ENCODE measurements at places on chromosomes 1 and 21.

DNA sequence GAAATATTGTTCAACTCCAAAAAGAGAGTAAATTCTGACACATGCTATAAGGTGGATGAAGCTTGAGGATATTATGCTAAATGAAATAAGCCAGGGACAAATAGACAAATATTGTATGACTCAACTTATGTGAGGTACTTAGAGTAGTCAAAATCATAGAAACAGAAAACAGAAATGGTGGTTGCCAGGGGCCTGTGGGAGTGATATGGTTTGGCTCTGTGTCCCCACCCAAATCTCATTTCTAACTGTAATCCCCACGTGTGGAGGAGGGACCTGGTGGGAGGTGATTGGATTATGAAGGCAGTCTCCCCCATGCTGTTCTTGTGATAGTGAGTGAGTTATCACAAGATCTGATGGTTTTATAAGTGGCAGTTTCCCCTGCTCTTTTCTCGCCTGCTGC is 24.7 kb upstream of the DISP1 start:
- no peak overlapping the region for H3K27ac ChIP-seq
- no peak for DNase-seq
- H3K36me3 ChIP-seq = no peaks in the 10 kb centered on the region
- H3K4me1 ChIP-seq = peaks cover 14% of the 10 kb centered on the region

DNA sequence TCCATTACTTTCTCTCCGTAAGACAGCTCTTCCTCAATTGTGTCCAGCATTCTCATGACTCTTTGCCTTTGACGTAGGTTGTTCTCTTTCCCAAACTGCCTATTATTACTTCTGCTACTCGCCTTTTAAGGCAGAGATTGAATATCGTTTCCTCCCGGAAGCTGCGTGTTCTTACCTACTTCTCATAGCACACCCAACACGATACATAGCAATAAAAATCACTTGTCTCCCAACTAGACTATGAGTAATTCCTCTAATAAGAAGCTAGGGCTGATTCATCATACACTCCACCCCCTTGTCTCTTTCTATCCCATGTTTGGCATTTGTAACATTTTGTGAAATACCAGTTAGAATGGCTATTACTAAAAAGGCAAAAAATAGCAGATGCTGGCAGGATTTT is 55.8 kb upstream of the SGIP1 start:
- no peaks in the 10 kb centered on the region for H3K36me3 ChIP-seq
- no peak for DNase-seq
- H3K4me1 ChIP-seq = no peaks in the 10 kb centered on the region
- no peak overlapping the region for H3K4me3 ChIP-seq

GRCh38 chr21:31326522-31327242 is 17.4 kb downstream of the TIAM1 start:
- no peaks in the 10 kb centered on the region for H3K4me1 ChIP-seq
- H3K4me3 ChIP-seq = no peak overlapping the region
- no peak overlapping the region for H3K27ac ChIP-seq
- no peak for DNase-seq

- no peaks in the 10 kb centered on the region for H3K4me1 ChIP-seq
- DNase-seq = no peak
- H3K4me3 ChIP-seq = no peak overlapping the region
- H3K27ac ChIP-seq = no peak overlapping the region
Observed at GRCh38 chr1:40423264-40423642, 27.0 kb upstream of the ZFP69B start.

GRCh38 chr1:221575605-221576004 is 166.3 kb downstream of the DUSP10 start:
- H3K27me3 ChIP-seq = no peaks in the 10 kb centered on the region
- no peaks in the 10 kb centered on the region for H3K36me3 ChIP-seq
- no peak overlapping the region for H3K4me3 ChIP-seq
- no peak for DNase-seq
- H3K27ac ChIP-seq = no peak overlapping the region
- H3K4me1 ChIP-seq = no peaks in the 10 kb centered on the region

- DNase-seq = no peak
- no peak overlapping the region for H3K4me3 ChIP-seq
- peaks cover 62% of the 10 kb centered on the region for H3K4me1 ChIP-seq
- no peak overlapping the region for H3K27ac ChIP-seq
- H3K27me3 ChIP-seq = no peaks in the 10 kb centered on the region
- H3K36me3 ChIP-seq = no peaks in the 10 kb centered on the region
Observed at GRCh38 chr21:26120828-26121227, 49.7 kb downstream of the APP start.

DNA sequence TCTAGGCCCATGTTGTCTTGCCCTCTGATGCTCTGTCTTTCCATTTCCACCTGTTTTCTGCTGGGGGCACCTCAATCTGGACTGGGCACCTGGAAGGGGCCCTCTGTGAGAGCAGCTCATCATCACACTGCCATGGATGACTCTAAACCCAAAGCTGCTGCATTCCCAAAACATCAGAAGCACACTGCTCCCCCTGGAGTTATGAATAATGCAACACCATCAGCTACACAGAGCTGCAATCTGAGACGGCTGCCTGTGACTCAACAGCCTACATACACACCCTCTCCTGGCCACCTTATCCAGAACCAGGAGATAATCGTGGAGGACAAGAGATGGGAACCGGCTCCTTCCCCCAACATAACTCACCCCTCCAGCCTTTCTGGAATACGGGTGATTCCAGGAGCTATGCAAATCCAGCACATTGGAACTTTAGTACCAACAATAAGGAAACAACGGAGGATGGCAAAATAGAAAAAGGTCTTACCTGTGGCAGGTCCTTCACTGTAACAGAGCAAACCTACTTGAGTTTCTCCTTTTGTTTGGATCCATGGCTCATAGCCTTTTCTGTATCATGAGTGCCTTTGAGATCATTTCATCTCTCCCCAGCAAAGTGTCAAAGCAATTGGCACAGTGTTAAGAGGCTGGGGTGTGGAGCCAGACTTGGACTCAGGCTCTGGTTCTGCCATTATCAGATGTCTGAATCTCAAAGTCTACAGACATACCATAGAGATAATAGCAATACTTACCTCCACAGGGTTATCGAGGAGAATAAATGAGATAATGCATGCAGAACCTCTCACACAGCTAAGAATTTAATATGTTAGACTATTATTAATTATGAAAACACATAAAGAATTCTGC is 29.3 kb downstream of the AK2 start:
- DNase-seq = no peak
- peaks cover under 1% of the 10 kb centered on the region for H3K36me3 ChIP-seq
- H3K27ac ChIP-seq = no peak overlapping the region
- H3K4me3 ChIP-seq = no peak overlapping the region
- H3K27me3 ChIP-seq = no peaks in the 10 kb centered on the region

- no peaks in the 10 kb centered on the region for H3K27me3 ChIP-seq
- no peak for DNase-seq
- no peak overlapping the region for H3K27ac ChIP-seq
- no peaks in the 10 kb centered on the region for H3K36me3 ChIP-seq
- H3K4me3 ChIP-seq = no peak overlapping the region
Observed at GRCh38 chr1:33979341-33979740, 115.5 kb downstream of the HMGB4 start.
